ENCODE measurements at places on chromosomes 12 and 14.

- no peak for DNase-seq
Measured at GRCh38 chr12:79370021-79370420, 320.7 kb downstream of the PAWR start.

DNA sequence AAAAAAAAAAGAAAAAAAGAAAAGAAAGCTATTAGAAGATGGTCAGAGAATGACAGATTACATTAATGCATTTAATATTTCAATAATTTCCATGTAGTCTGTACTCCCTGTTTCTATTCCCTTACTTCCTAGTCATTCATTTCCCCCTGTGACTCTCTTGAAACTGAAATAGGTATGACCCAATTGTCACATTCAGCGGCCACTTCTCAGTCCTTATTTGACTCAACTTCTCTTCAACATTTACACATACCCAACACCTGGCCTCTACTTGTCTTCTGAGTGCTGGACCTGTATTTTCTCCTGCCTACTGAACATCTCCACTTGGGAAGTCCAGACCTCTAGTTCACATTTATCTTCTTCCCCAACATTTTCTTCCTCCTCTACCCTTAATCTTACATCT is 7.2 kb downstream of the EEA1 start:
- no peak for DNase-seq

GRCh38 chr14:102187568-102188001 is 47.9 kb downstream of the WDR20 start:
- DNase-seq = no peak

DNA sequence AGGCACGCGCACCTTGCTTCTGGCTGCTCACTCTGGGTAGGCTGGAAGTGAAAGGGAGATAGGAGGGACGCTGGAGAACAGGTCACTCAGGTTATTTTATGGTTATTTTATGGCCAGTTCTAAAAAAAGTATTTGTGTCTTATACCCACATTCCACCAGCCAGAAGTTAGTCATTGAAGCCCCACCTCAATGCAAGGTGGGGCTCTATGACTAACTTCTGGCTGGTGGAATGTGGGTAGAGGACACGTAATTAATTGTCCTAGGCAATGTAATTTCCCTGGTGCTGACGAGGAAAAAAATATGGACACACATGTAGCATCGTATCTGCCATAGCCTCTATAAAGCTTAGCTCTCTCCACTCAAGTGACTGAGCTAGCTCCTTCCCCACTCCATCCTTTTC is 104.9 kb downstream of the PDZRN4 start:
- no peak for DNase-seq

DNA sequence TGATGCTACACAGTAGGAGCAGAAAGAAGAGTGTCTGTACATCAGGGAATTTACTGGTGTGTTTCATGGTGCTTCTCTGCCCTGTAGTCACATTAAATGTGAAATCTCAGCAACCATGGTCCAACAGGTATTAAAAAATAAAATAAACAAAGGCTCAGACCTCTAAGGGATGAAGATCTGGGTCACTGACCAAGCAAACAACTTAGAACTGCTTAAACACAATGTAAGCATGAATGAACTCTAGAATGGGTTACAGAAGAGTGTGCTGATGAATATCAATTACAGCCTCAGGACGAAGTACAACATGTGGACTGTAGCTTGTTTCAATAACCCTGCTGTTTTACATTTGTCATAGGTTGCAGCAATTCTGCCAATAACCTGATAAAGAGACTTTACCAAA is 47.4 kb downstream of the SLC35F4 start:
- peak; percentile 73 for DNase-seq

GRCh38 chr12:88325816-88326189 is 183.7 kb downstream of the TMTC3 start:
- DNase-seq = no peak

GRCh38 chr12:9757433-9758025 is 3.2 kb downstream of the CD69 start:
- no peak for DNase-seq

GRCh38 chr12:113232840-113233585 is 11.7 kb downstream of the TPCN1 start:
- DNase-seq = peak; percentile 98

DNA sequence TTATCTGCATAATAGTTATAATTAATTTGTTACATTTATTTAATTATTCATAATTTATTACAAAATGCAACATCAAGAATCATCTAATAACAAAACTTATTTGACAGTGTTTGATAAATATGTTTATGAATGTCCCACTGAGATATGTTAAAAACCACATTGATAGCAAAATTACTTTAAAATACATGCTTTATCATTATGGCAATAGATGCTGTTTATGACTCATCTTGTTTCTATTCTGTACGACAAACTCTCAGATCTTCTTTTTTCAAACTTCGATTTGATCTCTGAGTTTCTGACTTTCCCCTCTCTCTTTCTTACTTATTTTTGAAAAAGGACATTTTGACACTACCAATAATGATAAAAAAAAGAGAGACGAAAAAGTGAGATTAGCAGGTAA is 56.8 kb upstream of the LRRK2 start:
- no peak for DNase-seq

DNA sequence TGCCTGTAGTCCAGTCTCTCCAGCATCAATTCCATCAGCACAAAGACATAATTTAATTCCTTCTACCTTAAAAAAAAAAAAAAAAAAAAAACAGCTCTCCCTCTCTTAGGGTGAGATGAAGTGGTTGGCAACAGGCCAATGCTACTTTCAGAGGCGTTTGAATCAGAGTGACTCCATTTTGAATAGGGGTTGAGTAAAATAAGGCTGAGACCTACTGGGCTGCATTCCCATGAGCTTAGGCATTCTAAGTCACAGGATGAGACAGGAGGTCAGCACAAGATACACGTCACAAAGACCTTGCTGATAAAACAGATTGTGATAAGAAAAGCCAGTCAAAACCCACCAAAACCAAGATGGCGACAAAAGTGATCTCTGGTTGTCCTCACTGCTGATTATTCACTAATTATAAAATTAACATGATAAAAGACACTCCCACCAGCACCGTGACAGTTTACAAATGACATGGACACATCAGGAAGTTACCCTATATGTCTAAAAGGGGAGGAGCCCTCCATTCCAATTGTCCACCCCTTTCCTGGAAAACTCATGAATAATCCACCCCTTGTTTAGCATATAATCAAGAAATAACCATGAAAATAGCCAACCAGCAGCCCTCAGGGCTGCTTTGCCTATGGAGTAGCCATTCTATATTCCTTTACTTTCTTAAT is 6.9 kb upstream of the TCL1B start:
- peak; percentile 33 for DNase-seq

Data from DMS53 (cell line).